CD8-positive, alpha-beta memory T cell (primary cell): ENCODE measurements at places on chromosomes 12 and 14.

DNA sequence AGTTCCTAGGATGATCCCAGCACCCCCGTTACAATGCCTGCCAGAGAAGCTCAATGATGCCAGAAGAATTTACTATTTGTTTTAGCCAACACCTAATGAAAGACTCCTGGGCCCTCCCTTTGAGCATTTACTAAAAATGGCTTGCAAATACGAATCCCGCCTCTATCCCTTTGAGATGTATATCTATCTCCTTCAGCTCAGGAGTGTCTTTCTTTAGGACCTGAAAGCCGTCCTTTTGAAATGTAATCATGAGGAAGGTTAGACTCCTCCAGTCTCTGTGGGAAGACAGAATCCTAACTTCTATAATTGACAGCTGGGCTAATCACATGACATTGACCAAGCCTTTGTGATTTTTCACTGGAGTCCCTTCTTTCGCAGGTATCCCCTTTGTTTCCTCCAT is 19.2 kb upstream of the DYNC1H1 start:
- H3K4me1 ChIP-seq, result peaks cover 13% of the 10 kb centered on the region
- no peaks in the 10 kb centered on the region for H3K36me3 ChIP-seq
- no peak overlapping the region for H3K27ac ChIP-seq
- no peaks in the 10 kb centered on the region for H3K27me3 ChIP-seq
- H3K4me3 ChIP-seq, result no peak overlapping the region

DNA sequence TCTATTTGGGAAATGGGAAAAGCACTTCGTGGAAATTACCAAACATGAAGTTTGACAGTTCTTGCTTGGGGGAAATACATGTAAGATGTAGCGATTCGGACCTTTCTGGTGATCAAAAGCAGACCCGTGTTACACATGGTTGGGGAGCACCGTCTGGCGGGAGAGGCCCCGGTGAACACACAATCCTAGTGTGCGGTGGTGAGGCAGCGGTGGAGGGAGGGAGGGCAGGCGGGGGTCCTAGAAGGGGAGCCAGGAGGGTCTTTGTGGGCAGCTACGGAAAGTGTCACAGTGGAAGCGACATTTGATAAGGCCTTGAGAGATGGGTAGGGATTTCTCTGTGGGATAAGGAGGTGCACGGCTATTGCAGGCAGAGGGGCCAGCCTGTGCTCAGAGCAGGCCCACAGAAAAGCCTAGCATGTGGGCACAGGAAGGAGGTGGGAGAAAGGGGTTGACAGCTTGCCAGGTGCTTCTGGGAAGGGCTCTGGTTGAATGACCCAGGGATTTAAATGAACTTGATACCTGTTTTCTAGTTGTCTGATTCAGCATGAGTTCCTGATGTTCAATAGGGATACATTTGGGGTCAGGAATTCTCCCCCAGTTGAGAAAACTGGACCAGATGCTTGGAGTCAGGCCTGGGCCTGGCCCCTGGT is 7.2 kb downstream of the MVK start:
- H3K27me3 ChIP-seq, result no peaks in the 10 kb centered on the region
- H3K4me3 ChIP-seq, result no peak overlapping the region
- no peaks in the 10 kb centered on the region for H3K4me1 ChIP-seq
- DNase-seq, result no peak

GRCh38 chr12:100656141-100656540 is 82.7 kb downstream of the GAS2L3 start:
- H3K27ac ChIP-seq, result no peak overlapping the region
- H3K4me1 ChIP-seq, result no peaks in the 10 kb centered on the region
- no peaks in the 10 kb centered on the region for H3K36me3 ChIP-seq
- no peak overlapping the region for H3K4me3 ChIP-seq

DNA sequence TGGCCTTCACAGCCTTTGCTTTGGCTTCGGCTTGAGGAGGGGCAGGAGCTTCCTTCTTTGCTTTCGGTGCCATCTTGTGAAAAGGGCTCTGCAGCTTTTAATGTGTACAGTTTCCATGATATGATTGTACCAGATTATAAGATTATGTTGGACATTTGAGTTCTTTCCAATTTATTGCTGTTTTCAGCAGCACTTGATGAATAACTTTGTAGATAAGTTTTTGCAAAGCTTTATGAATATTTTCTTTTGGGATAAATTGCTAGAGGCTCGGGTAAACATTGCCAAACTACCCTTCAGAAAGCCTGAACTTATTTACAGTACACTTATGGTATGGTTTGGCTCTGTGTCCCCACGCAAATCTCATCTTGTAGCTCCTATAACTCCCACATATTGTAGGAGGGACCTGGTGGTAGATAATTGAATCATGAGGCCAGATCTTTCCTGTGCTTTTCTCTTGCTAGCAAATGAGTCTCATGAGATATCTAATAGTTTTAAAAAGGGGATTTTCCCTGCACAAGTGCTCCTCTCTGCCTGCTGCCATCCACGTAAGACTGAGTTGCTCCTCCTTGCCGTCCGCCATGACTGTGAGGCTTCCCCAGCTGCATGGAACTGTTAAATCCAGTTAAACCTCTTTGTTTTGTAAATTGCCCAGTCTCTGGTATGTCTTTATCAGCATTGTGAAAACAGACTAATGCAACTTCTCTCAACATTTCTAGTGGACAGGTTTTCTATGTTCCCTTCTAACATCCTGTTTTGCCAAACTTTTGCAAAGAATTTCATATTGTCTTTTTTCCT is 70.4 kb downstream of the RCOR1 start:
- no peaks in the 10 kb centered on the region for H3K36me3 ChIP-seq
- H3K4me1 ChIP-seq, result no peaks in the 10 kb centered on the region
- H3K4me3 ChIP-seq, result no peak overlapping the region

DNA sequence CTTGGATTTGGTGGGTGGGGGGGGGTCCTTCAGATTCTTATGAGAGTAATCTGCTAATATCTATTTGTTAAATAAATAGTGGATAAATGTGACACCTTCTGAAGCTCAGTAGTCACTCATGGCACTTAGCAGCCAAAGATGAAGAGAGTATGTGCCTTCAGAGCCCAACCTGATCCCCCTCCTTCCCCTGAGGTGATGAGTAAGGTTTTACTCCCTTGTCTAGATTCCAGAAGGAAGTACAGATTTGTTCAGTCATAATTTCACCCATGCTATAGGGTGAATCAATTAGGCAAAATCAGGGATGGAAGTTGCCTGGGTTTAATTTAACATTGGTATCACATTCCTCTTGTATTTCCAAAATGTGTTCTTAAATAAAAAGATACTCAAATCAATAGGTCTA is 340.3 kb upstream of the ATP2B1 start:
- DNase-seq, result no peak
- no peaks in the 10 kb centered on the region for H3K27me3 ChIP-seq
- H3K36me3 ChIP-seq, result no peaks in the 10 kb centered on the region
- no peaks in the 10 kb centered on the region for H3K4me1 ChIP-seq
- H3K4me3 ChIP-seq, result no peak overlapping the region

DNA sequence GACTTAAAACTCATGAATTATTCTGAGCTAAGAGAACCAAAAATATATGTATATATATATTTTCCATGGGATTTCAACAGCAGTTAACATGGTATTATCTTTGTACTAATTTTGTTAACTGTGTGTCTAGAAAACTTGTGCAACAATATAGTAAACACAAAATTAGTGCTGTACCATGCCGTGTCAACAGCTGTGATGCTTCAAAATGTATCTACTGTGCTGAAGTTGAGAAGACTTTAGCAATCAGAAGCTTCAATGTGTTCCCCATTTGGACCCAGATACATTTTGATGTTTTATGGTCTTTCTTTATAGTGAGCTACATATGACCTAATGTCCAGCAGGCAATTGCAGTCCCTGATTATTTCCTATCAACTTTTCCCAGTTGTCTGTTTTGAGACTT is 405.7 kb downstream of the DIO2 start:
- no peak for DNase-seq
- H3K4me1 ChIP-seq, result no peaks in the 10 kb centered on the region
- no peaks in the 10 kb centered on the region for H3K27me3 ChIP-seq
- no peak overlapping the region for H3K4me3 ChIP-seq
- H3K36me3 ChIP-seq, result no peaks in the 10 kb centered on the region

DNA sequence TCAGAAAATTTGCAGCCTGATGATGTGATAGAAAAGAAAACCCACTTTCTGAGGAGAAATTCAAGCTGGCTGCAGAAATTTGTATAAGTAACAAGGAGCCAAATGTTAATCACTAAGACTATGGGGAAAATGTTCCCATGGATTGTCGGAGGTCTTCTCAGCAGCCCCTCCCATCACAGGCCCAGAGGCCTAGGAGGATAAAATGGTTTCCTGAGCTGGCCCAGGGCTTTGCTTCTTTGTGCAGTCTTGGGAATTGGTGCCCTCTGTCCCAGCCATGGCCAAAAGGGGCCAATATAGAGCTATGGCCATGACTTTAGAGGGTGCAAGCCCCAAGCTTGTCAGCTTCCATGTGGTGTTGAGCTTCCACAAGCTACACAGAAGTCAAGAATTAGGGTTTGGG is 335.9 kb downstream of the ATP23 start:
- H3K4me3 ChIP-seq, result no peak overlapping the region
- H3K4me1 ChIP-seq, result no peaks in the 10 kb centered on the region
- DNase-seq, result no peak
- H3K27me3 ChIP-seq, result no peaks in the 10 kb centered on the region
- H3K36me3 ChIP-seq, result no peaks in the 10 kb centered on the region

DNA sequence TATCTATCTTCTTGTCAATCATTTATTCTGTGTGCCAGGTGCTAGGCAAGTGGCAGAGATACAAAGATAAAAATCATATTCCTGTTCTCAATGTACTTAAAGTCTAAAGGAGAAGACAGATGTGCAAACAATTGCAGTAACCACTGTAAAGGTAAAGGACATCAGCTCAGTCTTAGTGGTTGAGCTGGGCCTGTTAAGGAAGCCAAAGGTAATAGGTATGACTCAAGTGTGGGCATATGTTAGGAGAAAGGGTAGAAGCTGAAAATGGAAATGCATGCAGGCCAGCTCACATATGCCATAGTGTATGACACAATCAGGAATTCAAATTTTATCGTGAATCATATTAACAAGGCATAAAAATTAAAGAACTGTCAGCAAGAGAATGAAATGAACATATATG is 49.8 kb downstream of the FAR2 start:
- no peak for DNase-seq
- no peaks in the 10 kb centered on the region for H3K27me3 ChIP-seq
- H3K27ac ChIP-seq, result no peak overlapping the region
- no peak overlapping the region for H3K4me3 ChIP-seq

GRCh38 chr14:103127356-103127755 is 4.1 kb downstream of the TNFAIP2 start:
- no peak for DNase-seq
- H3K27me3 ChIP-seq, result peaks cover 4% of the 10 kb centered on the region
- no peak overlapping the region for H3K27ac ChIP-seq
- no peak overlapping the region for H3K4me3 ChIP-seq

DNA sequence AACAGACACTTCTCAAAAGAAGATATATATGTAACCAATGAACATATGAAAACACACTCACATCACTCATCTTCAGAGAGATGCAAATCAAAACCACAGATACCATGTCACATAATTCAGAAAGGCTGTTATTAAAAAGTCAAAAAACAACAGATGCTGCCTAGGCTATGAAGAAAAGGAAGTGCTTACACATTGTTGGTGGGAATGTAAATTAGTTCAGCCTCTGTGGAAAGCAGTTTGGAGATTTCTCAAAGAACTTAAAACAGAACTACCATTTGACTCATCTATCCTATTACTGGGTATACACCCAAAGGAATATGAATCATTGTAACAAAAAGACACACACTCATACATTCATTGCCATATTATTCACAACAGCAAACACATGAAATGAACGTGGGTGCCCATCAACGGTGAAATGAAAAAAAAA is 35.1 kb downstream of the EIF2S3B start:
- H3K36me3 ChIP-seq, result no peaks in the 10 kb centered on the region
- H3K27me3 ChIP-seq, result no peaks in the 10 kb centered on the region
- H3K27ac ChIP-seq, result no peak overlapping the region
- no peak overlapping the region for H3K4me3 ChIP-seq
- H3K4me1 ChIP-seq, result no peaks in the 10 kb centered on the region

GRCh38 chr14:106185837-106186233 is 659.5 kb downstream of the TMEM121 start:
- H3K36me3 ChIP-seq, result no peaks in the 10 kb centered on the region
- peak; percentile 62 for DNase-seq
- no peaks in the 10 kb centered on the region for H3K27me3 ChIP-seq
- no peak overlapping the region for H3K27ac ChIP-seq
- H3K4me3 ChIP-seq, result peak overlapping the region; percentile 45

GRCh38 chr12:38160318-38161122 is 156.1 kb upstream of the ALG10B start:
- no peak for DNase-seq
- H3K36me3 ChIP-seq, result no peaks in the 10 kb centered on the region
- H3K4me1 ChIP-seq, result no peaks in the 10 kb centered on the region

GRCh38 chr12:3035815-3036702 is 41.1 kb upstream of the TSPAN9 start:
- H3K27me3 ChIP-seq, result no peaks in the 10 kb centered on the region
- H3K4me1 ChIP-seq, result no peaks in the 10 kb centered on the region
- H3K36me3 ChIP-seq, result no peaks in the 10 kb centered on the region
- no peak overlapping the region for H3K27ac ChIP-seq
- DNase-seq, result no peak

- no peaks in the 10 kb centered on the region for H3K4me1 ChIP-seq
- DNase-seq, result no peak
- no peak overlapping the region for H3K27ac ChIP-seq
- no peaks in the 10 kb centered on the region for H3K27me3 ChIP-seq
- no peaks in the 10 kb centered on the region for H3K36me3 ChIP-seq
Observed at GRCh38 chr12:105548626-105549025, 218.1 kb downstream of the C12orf75 start.

GRCh38 chr14:80958939-80959338 is 3.5 kb downstream of the TSHR start:
- peak overlapping the region; percentile 21 for H3K4me3 ChIP-seq
- DNase-seq, result no peak
- peaks cover 19% of the 10 kb centered on the region for H3K4me1 ChIP-seq
- H3K27ac ChIP-seq, result no peak overlapping the region
- no peaks in the 10 kb centered on the region for H3K27me3 ChIP-seq

- H3K36me3 ChIP-seq, result no peaks in the 10 kb centered on the region
- H3K27me3 ChIP-seq, result no peaks in the 10 kb centered on the region
- no peak overlapping the region for H3K4me3 ChIP-seq
Observed at GRCh38 chr14:25074099-25074685, 24.2 kb upstream of the STXBP6 start.

DNA sequence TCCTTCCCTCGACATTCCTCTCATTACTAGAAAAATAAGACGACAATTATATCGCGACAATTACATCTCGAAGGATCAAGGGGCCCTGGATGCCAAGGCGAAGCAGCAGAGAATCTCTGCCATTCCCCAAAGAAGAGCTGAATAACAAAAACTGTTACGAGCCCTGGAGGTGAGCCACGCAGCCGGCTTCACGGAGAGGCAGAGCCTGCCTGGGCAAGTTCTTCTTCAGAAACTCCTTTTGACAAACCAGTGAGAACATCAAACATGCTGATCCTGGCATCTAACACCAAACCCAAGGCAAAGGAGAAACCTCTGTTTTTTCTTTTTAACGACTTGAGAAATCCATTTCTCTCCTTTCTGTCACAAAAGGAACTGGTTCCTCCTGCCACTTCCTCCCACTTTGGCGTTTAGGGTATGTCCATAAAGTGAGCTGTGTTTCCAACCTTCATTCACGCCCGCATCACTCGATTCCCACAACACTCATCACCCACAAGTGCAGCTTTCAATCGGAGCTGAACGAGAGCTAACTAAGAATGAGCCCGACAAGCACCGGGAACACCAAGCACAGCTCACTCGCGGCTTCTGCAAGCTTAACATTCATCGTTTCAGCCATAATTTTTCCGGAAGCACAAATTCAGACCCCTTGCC is 21.5 kb downstream of the CCDC88C start:
- no peaks in the 10 kb centered on the region for H3K27me3 ChIP-seq
- peaks cover 97% of the 10 kb centered on the region for H3K4me1 ChIP-seq
- H3K36me3 ChIP-seq, result no peaks in the 10 kb centered on the region
- no peak for DNase-seq
- H3K4me3 ChIP-seq, result peak overlapping the region; percentile 44
